Heart right ventricle (tissue), 16 donors: ENCODE measurements at places on chromosomes 7 and 10. TPM values are rescaled to one million over a fixed set of nuclear protein-coding genes. Genes with fewer than 3 reads are reported as not detected.
A peak's percentile ranks its signal among the peaks of the same experiment; 100 is the strongest.

- no peak overlapping the region for H3K4me3 ChIP-seq
- H3K27ac ChIP-seq = no peak overlapping the region
- peaks cover 24% of the 10 kb centered on the region for H3K4me1 ChIP-seq
- H3K27me3 ChIP-seq = no peaks in the 10 kb centered on the region
- no peak for DNase-seq
Measured at GRCh38 chr7:104958371-104958865, 55.6 kb upstream of the KMT2E start.

GRCh38 chr7:43698460-43699255, 30.7 kb downstream of the COA1 start:
- H3K4me3 ChIP-seq = no peak overlapping the region
- H3K4me1 ChIP-seq = peaks cover 6% of the 10 kb centered on the region
- DNase-seq = no peak
- no peaks in the 10 kb centered on the region for H3K27me3 ChIP-seq
- no peak overlapping the region for H3K27ac ChIP-seq
- no peaks in the 10 kb centered on the region for H3K36me3 ChIP-seq

DNA sequence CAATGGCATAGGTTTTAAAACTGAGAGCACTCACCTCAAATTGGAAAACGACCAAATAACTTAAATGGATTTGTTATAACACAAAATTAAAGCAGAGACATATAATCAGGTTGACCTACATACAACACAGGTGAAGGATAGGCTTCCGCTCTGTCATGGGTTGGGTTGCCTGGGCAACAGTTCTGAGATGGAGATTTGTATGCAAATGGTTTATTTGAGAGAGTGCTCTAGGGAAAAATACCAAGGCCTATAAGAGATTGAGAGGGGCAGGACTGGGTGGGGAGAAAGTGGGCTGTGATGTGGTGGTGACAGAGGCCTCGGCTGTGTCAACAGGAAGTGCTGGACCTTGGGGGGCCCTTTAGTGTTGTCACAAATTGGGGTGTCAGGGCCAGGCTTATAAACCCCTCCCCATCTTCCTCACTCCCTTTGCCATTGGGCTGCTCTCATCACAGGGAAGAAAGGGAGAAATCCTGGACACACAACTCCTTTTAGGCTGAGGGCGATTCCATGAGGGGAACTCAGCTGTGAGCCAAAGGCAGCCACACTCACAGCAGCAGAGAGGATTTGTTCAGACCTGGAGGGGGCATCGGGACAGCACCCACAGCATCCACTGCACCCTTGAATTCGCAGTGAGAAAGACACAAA, 105.4 kb upstream of the LYZL1 start:
- H3K4me1 ChIP-seq = no peaks in the 10 kb centered on the region
- H3K27ac ChIP-seq = no peak overlapping the region
- no peaks in the 10 kb centered on the region for H3K36me3 ChIP-seq
- DNase-seq = no peak
- H3K4me3 ChIP-seq = no peak overlapping the region

DNA sequence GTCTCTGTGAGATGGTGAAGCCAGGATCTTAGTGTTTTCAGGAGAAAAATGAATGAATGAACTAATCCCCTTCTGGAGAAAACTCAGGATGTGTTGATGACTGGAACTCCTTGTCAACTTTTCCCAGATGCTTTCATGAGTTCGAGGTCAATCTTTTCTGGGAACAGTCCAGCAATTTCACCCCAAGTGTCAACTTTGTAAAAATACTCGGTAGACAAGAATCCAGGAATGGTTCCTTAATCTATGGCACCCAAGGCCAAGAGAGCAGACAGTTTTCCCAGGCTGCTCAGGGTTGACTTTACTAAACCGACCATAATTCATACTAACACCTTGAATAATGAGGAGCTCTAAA, 31.1 kb upstream of the LYZL1 start:
- no peak for DNase-seq
- peaks cover 25% of the 10 kb centered on the region for H3K4me1 ChIP-seq
- no peak overlapping the region for H3K4me3 ChIP-seq

DNA sequence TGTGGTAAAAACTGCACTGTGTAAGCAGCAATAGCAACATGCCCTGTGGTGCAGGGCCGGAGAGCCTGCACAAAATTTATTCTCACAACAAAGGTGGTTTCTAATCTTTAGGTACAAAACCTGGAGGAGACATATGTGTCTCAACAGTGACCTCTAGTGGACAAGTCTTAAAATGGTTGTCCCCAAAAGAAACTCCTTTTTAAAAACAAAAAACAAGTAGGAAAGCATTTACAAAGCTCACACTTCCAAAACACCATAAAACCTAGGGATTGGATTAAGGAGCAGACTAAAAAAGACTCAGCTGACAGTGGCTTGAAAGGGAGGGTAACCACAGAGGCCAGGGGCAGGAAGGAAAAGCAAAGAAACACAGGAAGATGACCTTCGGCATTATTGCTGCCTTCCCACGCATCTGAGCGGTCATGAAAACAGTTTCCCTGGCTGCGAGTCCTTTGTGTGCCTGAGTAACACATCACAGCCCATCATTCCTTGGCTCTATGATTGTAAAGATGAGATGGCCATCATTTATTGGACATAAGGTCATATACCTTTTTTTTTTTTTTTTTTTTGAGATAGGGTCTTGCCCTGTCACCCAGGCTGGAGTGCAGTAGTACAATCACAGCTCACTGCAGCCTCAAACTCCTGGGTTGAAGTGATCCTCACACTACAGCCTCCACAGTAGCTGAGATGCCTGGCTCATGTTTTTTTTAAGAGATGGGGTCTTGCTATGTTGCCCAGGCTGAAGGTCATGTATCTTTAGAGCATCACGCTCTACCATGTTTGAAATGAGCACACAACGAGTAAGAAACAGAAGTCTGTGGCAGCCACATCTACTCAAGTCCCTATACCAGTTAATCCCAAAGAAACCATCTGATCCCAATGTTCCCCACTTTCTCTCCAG, 39.5 kb downstream of the RSU1 start:
- H3K27ac ChIP-seq = peak overlapping the region; percentile 23
- peaks cover 23% of the 10 kb centered on the region for H3K36me3 ChIP-seq
- no peak overlapping the region for H3K4me3 ChIP-seq
- no peaks in the 10 kb centered on the region for H3K27me3 ChIP-seq
- peak; percentile 69 for DNase-seq

GRCh38 chr10:127151981-127152699, 44.3 kb downstream of the INSYN2A start:
- H3K27me3 ChIP-seq = no peaks in the 10 kb centered on the region
- DNase-seq = no peak
- H3K36me3 ChIP-seq = no peaks in the 10 kb centered on the region
- no peak overlapping the region for H3K4me3 ChIP-seq

GRCh38 chr7:117014673-117015133, 61.4 kb downstream of the ST7 start:
- H3K36me3 ChIP-seq = no peaks in the 10 kb centered on the region
- peak overlapping the region; percentile 31 for H3K27ac ChIP-seq
- H3K4me3 ChIP-seq = peak overlapping the region; percentile 37

GRCh38 chr10:121600611-121601010, 2.4 kb upstream of the FGFR2 start:
- no peak overlapping the region for H3K4me3 ChIP-seq
- H3K4me1 ChIP-seq = peaks cover 14% of the 10 kb centered on the region
- no peak for DNase-seq
- H3K27me3 ChIP-seq = peaks cover 77% of the 10 kb centered on the region
- H3K36me3 ChIP-seq = no peaks in the 10 kb centered on the region

DNA sequence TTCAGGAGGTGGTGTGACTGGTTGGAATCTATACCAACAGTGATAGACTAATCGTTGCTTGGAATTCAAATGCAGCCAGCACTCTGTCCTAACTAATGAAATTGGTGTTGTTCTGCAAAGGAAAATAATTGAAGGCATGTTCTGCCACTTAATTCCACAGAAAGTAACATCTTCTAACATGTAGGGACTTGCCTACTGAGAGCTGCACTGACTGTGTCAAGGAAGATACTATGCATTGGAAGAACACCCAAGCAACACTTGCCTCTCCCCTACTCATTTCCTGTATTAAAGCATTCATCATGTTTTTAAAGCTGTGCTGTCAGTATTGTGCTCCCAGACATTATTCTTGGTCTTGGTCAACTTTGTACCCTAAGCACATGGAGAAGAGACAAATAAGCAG, 2.7 kb upstream of the CYP3A7 start:
- H3K4me1 ChIP-seq = no peaks in the 10 kb centered on the region
- no peaks in the 10 kb centered on the region for H3K27me3 ChIP-seq
- H3K36me3 ChIP-seq = no peaks in the 10 kb centered on the region
- H3K27ac ChIP-seq = no peak overlapping the region

- H3K27me3 ChIP-seq = no peaks in the 10 kb centered on the region
- no peaks in the 10 kb centered on the region for H3K36me3 ChIP-seq
- H3K4me3 ChIP-seq = no peak overlapping the region
- DNase-seq = no peak
Measured at GRCh38 chr10:132946-133898, 2.0 kb upstream of the ZMYND11 start.

GRCh38 chr10:4069491-4069890, 284.5 kb upstream of the KLF6 start:
- H3K27me3 ChIP-seq = no peaks in the 10 kb centered on the region
- no peaks in the 10 kb centered on the region for H3K36me3 ChIP-seq

DNA sequence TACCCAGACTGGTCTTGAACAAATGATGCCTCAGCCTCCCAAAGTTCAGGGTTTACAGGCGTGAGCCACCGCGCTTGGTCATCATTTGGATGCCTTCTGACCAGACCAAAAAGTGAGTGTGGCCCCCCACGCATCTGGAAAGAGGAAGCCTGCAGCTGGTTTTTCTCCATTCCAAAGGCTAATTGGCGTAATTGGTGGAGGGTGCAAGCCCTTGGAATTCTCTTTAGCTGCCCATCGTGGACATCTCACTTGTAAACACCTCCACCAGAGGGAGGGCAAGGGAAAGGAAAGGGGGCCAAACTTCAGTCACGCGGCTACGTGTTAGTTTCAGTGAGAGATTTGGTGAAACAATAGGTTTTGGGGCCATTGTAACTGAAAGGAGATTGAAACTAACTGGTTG, 4.1 kb upstream of the ARHGAP21 start:
- no peaks in the 10 kb centered on the region for H3K27me3 ChIP-seq
- no peak overlapping the region for H3K4me3 ChIP-seq
- H3K36me3 ChIP-seq = no peaks in the 10 kb centered on the region
- DNase-seq = no peak
- H3K4me1 ChIP-seq = no peaks in the 10 kb centered on the region

GRCh38 chr7:25134358-25135010, 9.4 kb upstream of the CYCS start:
- H3K4me1 ChIP-seq = no peaks in the 10 kb centered on the region
- H3K27ac ChIP-seq = no peak overlapping the region
- H3K4me3 ChIP-seq = no peak overlapping the region
- H3K27me3 ChIP-seq = no peaks in the 10 kb centered on the region

DNA sequence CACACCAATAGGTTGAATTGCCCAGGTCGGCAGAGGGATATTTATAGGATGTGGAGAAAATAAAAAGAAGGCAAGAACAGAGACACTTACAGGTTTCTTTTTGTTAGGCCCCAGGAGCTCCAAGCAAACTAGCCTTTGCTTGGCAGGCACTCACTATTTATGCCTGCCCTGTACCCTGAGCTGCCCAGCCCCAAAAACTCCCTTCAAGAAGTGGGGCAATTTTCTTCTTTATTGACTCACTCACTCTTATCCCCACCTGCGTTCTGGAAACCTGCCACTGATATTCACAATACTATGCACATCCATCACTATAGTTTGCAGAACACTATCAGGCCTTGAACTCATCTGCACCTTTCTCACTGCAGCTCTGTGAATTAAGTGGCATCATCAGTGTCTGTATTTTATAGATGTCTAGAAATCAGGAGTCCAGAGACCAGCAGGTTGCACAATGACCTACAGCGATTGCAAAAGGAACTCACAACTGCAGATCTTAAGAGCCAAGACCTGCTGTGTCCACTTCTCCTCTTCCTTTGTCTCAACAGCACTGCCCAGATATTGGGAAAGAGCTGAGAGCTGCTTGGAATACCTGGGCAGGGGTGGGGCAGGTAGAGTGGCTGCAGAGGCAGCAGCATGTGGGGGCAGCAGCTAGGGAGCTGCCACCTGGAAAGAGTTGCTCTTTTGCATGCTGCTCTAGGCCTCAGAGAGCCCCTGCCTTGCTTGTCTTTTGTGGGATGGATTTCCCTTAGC, at the start of gene SFTPD:
Gene SFTPD, minus strand, starts transcription at position 130 of the 747 bp plus-strand sequence. CDS start 2,446 bp downstream, outside the sequence.
- no peak for DNase-seq
- no peak within 1 kb of the TSS for H3K4me3 ChIP-seq
- no peaks in the 10 kb centered on the region for H3K27me3 ChIP-seq
- no peaks in the 10 kb centered on the region for H3K4me1 ChIP-seq
- no peak within 1 kb of the TSS for H3K27ac ChIP-seq

GRCh38 chr7:112538726-112539255, 58.0 kb downstream of the LSMEM1 start:
- H3K36me3 ChIP-seq = no peaks in the 10 kb centered on the region
- peaks cover 13% of the 10 kb centered on the region for H3K4me1 ChIP-seq
- no peak for DNase-seq

- no peaks in the 10 kb centered on the region for H3K36me3 ChIP-seq
- no peak for DNase-seq
- no peak overlapping the region for H3K27ac ChIP-seq
- no peak overlapping the region for H3K4me3 ChIP-seq
- H3K27me3 ChIP-seq = no peaks in the 10 kb centered on the region
- peaks cover 2% of the 10 kb centered on the region for H3K4me1 ChIP-seq
Measured at GRCh38 chr10:17883621-17884020, 68.1 kb upstream of the SLC39A12 start.

- peaks cover 69% of the 10 kb centered on the region for H3K4me1 ChIP-seq
- H3K27me3 ChIP-seq = no peaks in the 10 kb centered on the region
- H3K27ac ChIP-seq = no peak overlapping the region
- H3K36me3 ChIP-seq = no peaks in the 10 kb centered on the region
Measured at GRCh38 chr10:129888784-129889616, 75.1 kb downstream of the EBF3 start.

- no peaks in the 10 kb centered on the region for H3K27me3 ChIP-seq
- no peaks in the 10 kb centered on the region for H3K36me3 ChIP-seq
- H3K4me1 ChIP-seq = peaks cover 8% of the 10 kb centered on the region
- DNase-seq = no peak
Measured at GRCh38 chr7:132547821-132548220, 28.4 kb downstream of the PLXNA4 start.

DNA sequence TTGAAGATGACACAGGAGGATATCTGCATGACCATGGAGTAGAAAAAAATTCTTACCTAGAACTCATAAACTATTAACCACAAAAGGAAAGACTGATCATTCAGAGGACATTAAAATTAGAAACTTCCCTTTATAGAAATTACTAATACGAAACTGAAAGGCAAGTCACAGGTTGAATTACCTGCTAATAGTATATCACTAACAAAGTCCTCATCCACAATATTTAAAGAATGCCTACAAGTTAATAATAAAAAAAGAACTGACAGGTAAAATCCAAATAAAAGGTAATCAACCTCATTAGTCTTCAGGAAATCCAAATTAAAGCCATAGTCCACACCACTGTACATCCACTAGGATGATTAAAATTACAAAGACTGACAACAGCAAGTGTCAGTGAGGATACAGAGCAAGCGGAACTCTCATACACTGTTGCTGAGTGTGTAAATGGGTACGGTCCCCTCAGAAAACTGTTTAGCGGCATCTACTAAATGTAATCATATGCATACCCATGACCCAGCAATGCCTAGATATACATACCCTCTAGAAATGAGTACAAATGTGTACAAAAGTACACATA, 71.2 kb downstream of the ARHGAP21 start:
- no peak overlapping the region for H3K4me3 ChIP-seq
- H3K27ac ChIP-seq = peak overlapping the region; percentile 44
- H3K36me3 ChIP-seq = no peaks in the 10 kb centered on the region
- no peaks in the 10 kb centered on the region for H3K27me3 ChIP-seq
- DNase-seq = no peak
- peaks cover 3% of the 10 kb centered on the region for H3K4me1 ChIP-seq

Gene ELOVL3
- total RNA-seq = not detected

Gene SNX13
- total RNA-seq = 53.4 TPM

Gene DNAH11
- total RNA-seq = 0.59 TPM

Gene FGFR2
- 0.68 TPM for total RNA-seq

Gene TASOR2
- total RNA-seq = 36.4 TPM

Gene SUGCT
- 3.5 TPM for total RNA-seq

Gene ZNF25
- 18.0 TPM for total RNA-seq
